Glomerular endothelial cell (primary cell): ENCODE measurements at places on chromosomes 1 and 21. TPM values are rescaled to one million over a fixed set of nuclear protein-coding genes. Genes with fewer than 3 reads are reported as not detected.

Gene SPOCD1
- 48.2 and 70.0 TPM in 2 replicates for total RNA-seq

DNA sequence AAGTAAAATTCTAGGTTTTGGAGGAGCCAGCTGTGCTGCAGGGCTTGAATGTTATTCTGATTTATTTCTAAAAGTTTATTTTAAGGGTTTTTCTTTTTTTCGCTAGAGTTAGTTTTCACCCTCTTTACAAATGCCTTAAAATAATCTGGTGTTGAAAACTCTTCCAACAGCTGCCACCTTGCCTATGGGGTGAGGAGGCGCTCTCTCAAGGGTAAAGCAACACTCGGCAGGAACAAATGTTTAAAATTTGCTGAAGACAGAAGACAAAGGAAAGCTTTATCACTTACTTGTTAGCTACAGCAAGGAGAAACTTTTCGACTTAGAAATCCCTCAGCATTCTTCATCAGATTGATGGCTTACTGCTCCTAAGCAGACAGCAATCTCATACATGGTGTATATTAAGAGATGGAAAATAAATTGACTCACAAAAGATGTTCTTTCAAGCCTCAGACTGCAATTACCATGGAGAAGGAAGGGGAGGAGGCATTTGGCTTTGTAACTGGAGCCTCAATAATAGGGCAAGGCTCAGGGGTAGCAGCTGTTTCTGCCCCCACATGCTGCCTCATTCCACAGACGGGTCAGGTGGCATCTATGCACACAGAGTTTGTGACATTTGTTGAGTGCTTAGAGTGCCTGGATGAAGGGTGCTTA lies 79.8 kb upstream of the RALGPS2 start:
- no peak for DNase-seq

DNA sequence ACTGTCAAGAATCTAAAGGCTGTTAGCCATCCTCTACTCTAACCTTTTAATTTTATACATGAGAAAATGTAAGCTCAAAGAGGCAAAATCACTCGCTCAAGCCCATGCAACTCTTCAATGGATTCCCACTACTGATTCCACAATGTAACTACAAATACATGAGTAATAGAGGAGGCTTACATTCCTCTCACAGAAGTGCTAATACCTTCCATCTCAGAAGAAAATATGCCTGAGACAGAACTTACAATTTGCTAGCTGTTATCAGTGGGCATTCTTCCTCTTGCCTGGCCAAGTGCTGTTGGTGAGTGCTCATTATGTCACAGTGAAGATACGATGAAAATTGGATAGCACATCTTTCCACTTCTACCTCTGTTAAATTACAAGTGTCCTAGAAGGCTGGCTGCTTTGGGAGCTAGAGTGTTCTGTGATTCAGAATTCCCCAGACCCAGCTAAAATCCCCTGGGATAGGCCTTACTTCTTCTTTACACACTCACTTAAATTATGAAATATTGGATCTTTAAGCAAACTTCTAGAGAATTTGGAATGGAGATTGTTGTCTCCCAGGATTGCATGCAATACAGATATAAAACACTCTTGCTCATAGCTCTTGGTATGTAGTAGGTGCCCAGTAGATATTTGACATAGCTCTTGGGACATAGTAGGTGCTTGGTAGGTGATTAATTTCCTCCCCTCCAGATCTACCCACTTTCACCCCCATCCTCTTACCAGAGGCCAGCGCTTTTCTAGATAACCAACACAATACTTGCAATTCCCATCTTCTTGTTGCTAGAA lies 24.1 kb downstream of the BCL9 start:
- DNase-seq = no peak

DNA sequence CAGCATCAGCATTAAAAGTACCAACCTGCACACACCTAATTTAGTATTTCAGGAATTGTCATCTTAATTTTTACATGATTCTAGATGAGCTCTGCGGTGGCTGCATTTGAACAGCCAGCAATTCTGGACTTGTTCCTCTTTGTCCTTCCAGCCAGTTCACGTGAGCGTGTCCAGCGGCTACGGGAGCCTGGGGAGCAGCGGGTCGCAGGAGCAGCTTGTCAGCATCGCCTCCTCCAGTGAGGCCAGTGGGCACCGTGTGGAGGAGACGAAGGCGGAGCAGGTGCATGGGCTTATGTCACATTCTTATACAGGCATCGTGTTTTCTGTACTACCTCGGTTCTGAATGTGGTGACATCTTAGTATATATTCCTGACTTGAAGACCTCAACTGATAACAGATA lies 25.7 kb downstream of the PER3 start:
- no peak for DNase-seq

Gene GPR52
- total RNA-seq = 2.9 TPM in 1 of 2 replicates, not detected in the other

Gene LCE3A
- not detected in 2 replicates for total RNA-seq

DNA sequence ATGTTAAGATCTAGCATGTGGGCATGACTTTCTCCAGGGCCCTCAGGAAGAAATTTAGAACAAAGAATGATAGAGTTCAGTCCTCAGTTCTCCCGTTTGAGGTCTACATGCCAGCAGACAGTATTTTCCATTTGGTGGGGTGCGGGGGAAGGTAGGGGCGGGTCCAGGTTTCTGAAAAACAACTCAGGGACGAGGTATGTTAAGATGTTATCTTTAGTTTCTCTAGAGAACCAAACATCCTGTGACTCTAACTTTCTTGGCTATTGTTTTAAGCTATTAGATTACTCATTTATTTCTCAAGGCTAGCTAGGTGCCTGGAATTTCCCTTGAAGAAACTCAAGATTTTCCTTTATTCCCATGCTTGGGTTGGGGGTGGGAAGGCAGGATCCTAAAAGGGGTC lies 42.3 kb upstream of the SYT14 start:
- DNase-seq = peak; percentile 75

DNA sequence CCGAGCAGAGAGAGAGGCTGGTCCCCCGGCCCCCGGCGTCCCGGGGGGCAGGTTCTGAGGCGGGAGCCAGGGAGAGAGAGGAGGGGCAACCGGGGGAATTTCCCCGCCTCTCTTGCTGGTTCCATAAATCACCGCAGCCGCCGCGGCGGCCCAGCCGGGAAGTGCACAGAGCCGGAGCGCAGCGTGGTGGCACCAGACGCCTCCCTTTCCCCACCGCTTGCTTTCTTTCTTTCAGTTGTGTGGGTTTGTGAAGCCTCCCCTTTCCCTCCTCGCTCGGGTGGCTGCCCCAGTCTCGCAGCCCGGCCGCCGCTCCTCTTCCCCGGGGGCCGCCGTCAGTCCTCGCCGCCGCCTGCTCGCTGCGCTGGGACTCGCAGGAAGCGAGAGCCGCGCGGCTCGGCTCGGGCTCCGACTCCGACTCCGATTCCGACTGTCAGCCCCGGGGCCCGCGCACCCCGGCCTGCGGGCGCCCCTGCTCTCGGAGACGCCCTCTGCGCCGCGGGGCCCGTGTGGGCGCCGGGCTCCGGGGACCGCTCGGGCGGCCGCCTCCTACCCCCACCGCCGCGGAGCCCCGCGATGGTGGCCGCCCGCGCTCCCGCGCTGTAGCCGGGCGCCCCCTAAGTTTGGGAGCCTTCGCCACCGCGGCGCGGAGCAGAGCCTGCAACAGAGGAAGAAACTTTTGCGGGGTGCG lies at the start of gene CACHD1:
Gene CACHD1, plus strand, starts transcription at position 153 of the 688 bp plus-strand sequence. CDS start 616 bp downstream, outside the sequence.
- DNase-seq = no peak

DNA sequence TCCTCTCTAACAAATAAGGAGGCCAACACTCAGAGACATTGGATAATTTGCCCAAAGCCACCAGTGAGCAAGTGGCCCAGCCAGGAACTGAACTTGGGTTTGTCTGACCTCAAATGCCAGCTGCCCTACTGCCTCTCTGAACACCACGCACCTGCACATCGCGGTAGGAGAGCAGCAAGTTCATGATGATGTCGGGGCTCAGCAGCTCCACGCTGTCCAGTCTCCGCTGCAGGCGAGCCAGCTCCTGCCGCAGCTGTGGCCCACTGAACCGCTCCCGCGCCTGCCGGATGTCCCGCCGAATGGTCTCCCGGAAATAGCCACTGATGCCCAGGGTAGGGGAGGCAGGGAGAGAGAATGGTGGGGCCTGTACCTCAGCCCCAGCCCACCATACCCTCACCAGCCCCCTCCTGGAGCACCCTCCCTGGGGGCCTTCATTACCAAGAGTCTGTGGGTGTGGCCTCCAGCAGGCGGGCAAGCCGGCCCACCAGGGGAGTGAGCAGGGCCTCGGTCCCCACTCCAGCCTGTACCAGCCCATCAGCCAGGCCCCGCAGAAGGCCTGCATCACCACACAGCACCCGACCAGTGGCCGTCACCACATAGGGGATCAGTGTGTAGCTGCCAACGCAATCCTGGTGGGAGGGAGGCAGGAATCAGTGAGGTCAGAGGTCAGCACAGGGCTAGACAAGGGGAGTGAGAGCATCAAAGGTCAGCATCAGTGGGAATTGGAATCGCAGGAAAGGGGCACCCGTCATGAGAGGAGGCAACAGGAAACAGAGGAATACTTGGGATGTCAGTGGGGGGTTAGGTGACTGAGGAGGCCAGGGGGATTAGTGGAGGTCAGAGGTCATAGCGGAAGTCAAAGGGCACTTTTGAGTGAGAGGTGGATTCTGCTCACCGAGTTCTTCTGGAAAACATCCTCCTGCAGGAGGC lies 2.7 kb downstream of the MAP3K6 start:
- DNase-seq = no peak

Gene KLHDC7A
- total RNA-seq = 0.15 TPM in 1 of 2 replicates, not detected in the other

DNA sequence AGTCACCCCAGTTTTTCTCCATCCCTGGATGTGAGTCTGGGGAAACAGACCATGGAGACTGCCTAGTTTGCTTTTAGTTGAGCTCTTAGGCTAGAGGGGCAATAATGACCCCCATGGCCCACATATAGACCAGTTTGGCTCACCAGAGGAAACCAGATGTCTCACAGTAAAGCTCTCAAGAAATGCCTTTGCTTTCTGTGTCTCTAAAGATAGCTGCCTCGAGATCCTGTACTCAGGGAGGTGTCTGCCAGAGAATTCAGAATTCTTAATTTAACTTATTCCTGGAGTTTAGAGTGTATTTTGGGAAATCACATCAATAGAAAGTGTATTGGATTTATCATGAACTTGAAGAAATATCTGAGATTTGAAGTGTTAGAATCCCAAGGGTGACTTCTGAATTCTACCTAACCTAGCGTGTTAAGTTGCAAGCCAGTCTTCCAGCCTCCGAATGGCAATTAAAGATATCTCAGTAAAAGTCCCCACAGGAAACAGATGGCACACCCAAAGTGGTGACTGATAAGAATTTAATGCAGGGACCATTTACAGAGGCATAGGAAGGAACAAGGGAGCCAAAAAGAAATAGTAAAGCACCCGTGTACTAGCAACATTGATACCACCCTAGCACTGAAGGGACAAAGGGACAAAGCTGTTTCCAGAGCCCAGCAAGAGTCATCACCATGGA lies 37.1 kb downstream of the STYXL2 start:
- no peak for DNase-seq

GRCh38 chr1:151145304-151146071 lies 943 bp downstream of the SEMA6C start:
- no peak for DNase-seq

DNA sequence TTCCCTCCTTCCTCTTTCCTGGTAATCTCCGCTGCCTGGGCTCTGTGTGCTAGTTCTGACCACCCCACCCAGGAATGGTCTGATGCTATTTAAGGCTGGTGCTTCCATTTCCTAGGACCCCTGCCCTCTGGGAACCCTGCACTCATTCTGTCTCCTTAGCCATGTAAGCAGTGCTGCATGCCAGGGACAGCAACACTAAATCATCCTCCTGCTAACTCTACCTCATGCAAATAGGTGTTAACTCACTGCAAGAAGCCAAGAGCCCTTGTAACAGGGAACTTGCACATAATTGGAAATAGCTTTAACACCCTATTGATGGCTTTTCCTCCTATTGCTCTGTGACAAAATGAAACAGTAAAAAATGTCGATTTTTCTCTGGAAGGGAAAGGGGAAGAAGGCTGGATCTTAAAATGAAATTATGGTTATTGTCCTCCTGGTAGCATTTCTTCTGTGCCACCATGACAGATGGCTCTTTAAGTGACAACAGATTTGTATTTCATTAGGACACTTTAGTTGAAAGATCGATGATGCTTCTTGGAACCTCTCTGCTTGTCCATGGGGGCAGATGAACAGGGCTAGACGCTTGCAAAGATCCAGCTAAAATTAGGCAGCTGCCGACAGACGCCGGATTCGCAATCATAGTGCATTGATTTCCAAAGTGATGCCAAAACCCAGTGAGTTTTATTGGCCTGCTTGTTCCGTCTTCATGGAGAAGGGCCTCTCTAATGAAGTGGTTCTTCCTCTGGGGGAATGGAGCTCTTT lies 551.7 kb downstream of the MATN1 start:
- DNase-seq = no peak

DNA sequence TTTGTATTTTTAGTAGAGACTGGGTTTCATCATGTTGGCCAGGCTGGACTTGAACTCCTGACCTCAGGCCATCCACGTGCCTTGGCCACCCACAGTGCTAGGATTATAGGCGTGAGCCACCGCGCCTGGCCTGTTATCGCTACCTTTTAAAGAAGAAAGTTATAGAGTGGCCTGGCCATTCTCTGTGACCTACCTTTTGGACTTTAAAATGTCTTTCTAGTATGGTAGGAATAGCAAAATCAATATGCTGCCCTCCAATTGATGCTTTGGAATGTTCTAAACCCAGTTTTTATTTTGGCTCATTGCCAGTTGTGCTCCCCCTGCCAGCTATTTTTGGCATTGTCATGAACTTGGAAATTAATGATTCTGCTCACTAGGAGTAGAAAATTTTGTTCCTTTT lies 19.9 kb downstream of the HIPK1 start:
- no peak for DNase-seq

Gene GSTM5
- total RNA-seq = not detected in 2 replicates

GRCh38 chr21:31098576-31099005 lies 60.3 kb upstream of the KRTAP19-8 start:
- no peak for DNase-seq

DNA sequence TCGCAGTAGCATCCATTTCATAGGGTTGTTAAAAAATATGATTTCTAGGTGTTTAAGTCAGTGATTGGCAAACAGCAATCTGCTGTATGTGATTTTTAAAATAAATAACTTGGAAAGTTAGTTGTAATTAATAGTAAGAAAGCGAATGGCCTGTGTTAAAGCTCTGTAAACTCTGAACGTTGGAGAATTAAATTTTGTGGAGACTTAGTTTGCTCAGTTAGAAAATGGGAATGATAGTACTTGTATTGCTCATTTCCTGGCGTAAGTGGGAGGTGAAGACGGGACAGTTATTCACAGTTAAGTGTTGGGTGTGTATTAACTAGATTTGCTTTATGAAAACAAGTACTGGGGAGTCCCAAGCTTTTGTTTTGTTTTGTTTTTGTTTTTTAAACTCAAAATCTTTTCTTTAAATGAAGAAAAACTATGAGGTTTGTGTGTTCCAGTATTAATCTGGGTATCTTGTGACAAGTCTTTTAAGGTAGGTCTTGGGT lies 995 bp downstream of the CACYBP start:
- no peak for DNase-seq

Gene MAD2L2
- 30.0 and 35.1 TPM in 2 replicates for total RNA-seq
